ENCODE measurements at places on chromosomes 3 and 15.

DNA sequence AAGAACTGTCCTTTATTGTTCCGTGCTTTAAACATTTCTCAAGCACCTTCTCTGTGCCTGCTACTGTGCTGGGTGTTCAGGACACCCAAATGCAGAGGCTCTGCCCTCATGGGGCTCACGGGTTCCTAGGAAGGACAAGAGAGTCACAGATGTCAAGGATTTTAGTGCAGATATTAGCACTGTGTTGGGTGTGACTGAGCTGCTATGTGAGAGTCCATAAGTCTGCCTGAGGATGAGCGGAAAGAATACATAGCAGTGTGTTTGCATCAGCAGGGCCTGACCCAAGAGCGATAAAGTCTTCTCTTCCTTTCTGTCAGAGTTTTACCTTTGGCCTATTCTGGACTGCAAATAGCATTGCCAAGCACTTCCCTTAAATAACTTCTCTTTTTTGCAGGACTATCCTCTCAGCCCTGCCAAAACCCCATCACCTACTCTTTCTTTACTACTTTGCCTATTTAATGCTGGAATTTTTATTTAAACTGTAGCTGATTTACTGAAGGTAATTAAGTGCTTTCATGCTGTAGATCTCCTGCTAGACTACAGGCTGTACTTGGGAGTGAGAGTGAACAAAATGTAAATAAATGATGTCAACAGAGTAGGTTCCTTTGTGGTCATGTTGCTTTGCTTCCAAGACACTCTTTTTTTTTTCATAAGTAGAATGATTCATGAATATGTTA is 459.4 kb upstream of the TPRG1 start:
- peak; percentile 4 for DNase-seq

DNA sequence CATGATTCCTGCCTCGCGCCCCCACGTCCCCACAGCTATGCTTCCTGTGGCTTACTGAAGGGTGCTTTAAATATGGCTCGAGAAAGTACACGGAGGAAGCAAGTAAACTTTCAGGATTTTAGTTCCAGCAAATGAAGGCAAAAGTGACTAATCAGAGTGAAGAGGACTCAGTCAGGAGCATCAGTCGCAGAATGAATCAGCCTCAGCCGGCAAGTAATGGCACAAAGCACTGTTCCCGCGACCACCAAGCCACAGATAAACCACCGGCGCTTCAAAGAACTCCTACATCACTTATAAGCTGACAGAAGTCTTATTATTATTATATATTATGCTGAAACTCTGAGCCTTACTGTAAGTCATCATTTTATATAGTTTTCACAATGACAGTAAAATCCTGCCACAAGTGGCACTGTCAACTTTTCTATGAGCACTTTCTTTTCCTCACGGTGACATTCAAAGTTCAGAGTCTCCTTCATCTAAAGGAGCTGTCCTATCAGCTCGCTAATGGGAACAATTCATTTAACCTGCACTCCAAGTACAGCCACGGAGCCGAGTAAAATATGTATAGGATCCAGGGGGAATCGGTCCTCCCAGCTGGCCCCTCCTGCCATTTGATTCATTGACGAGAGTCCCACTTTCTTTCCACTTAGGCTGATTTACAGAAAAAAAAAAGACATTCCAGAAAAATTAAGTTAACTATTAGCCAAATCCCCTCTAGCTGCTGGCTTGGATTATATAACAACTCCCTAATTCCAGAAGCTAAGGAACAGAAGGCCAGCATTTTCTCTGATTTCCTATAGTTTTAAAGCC is 217.0 kb upstream of the ICE2 start:
- DNase-seq = no peak

DNA sequence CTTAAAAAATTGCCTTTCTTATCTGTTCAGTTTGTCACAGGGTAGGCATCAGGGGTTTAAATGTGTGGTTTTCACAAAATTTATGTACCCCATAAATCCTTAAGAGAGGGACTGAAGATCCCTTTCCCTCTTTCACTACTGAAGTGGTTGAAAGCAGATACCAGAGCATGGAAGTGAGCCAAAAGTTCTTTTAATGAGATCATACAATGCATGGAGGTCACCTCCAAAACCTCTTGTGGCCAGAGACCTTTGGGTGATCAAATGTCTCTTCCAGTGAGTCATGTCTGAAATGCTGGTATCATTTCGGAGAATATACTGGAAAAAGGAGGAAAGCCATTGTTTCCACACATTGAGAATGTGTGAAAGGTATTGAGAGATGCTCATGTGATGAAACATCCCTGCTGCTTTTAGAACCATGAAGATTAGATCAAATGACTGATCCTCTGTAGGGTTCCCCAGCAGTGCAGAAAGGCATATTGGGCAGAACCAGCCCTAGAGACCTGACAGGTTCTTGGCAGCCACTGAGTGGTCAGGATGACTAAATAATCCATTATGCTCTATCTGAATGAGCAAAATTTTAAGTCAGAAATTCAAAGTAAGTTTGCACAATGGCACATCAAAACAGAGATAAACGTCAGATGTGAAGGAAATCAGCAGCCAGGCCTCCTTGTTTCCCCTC is 165.8 kb upstream of the SLC2A2 start:
- peak; percentile 49 for DNase-seq

DNA sequence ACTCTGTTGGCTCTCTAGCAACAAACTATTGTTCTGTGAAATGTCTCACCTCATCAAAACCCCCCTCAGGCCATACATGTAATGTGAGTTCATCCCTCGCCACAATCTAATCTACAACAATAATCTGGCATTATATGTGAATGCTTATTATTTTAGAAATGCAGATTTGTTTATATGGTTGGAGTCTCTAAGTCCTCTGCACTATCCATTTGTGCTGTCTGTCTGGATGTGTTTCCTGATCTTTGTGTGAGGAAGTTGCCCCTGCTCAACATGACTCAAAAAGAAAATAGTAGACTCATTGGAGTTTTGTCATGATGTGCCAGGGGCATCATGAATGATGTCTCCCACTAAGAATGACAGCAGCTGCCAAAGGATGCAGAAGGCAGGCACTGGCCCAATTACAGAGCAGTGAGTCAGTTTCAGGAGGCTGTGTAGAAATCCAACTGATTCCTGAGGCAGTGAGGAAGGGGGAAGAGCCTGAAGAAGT is 161.6 kb upstream of the PDZRN3 start:
- DNase-seq = no peak

DNA sequence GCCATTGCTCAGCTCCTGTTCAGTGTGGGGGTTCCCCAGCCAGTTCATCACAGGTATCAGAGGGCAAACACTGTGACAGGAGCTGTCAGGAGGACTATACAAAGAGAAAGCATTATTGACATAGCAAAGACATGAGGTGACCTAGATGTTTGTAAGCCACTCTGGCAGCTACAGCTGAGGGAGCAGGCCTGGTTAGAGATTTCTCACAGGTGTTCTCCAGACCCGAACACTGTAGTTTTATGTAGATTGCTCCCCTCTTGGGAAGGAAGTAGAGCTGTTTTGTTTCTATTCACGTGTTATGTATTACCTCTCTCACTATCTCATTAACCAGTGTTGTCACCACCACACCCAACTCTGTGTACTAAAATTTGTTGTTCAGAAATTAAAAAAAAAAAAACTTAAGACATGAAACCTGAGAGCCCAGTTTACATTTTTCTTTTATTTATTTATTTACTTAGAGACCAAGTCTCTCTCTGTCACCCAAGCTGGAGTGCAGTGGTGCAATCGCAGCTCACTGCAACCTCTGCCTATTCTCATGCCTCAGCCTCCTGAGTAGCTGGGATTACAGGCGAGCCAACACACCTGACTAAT is 123.7 kb downstream of the RBPMS2 start:
- DNase-seq = peak; percentile 85

DNA sequence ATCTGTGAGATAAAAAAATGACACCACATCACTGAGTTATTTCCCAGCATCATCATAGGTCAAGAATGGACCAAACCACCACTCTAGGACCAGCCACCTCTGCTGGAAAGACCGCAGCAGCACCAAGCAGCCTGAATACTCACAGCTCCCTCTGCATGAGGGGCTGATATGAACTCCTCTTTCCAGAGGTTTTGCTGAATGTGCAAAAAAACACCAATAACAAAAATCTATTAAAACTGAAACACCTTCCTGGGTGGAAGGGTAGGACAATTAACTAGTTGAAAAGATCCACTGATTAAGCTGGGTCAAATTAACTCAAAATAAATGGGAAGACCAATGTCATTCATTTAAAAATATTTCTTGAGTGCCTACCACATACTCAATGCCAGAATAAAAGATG is 28.9 kb upstream of the KCNMB3 start:
- DNase-seq = no peak

DNA sequence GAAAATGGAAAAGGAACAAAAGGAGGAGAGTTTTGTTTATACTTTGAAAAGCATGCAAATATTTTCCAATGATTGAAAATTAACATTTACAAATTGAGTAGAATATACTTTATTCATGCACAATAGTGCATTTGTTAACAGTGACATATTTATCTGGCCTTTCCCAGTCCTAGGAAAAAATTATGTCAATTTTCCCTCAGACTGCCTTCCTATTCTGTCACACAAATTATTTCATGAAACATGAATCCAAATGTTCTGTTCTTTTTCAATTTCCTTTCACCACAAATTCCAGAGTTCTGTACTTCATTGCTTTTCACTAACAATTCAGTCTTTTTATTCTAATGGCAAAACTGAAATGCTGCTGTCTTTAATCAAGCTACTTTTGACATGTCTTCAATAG is 945.1 kb downstream of the ROBO1 start:
- no peak for DNase-seq

DNA sequence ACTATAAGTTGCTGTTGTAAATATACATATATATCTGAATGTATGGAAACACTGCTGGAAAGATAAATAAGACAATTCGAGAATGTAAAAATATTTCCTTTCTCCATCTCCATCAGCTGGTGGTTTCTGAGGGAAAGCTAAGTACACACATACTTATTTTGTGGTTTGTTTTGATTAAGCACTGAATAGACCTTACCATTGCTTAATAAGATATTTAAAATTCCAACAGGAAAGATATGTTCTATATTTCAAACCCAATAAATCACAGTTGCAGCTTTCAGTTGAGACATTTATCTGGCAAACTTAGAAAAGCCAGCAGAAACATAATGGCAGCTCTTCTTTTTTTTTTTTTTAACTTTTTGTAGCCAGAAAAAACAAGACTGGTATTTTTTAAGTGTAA is 160.4 kb downstream of the VGLL3 start:
- DNase-seq = no peak

DNA sequence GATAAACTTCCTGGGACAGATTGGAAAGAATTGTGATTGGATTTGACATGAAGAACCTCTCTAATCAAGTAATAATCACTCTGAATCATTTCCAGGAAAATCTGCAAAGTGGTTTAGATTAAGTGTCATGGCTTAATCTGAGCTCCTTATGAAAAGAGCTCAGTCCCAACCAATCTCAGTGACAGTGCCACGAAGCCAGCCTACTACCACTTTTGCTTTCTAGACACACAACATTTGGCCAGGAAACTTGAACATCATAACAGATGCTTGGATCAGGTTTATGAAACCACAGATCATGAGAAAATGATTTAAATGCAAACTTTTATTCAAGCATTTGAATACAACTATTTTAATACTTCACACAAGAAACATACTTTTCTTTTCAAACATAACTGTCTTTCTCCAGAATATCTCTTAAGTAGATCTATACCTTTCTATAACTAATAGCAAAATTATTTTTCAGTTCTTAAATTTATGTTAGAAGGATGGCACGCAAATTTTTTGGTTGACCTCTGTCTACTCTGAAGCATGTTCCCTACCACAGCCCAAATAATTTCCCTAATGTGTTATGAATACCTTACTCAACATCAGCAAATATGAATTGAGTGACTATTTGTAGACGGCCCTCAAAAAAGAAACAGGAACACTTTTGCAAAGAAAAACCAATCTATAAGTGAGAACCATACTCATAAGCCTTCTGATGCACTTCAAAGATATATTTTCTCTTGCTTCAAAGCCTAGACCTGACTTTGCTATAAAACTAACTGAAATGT is 495.0 kb upstream of the ZNF385D start:
- no peak for DNase-seq

DNA sequence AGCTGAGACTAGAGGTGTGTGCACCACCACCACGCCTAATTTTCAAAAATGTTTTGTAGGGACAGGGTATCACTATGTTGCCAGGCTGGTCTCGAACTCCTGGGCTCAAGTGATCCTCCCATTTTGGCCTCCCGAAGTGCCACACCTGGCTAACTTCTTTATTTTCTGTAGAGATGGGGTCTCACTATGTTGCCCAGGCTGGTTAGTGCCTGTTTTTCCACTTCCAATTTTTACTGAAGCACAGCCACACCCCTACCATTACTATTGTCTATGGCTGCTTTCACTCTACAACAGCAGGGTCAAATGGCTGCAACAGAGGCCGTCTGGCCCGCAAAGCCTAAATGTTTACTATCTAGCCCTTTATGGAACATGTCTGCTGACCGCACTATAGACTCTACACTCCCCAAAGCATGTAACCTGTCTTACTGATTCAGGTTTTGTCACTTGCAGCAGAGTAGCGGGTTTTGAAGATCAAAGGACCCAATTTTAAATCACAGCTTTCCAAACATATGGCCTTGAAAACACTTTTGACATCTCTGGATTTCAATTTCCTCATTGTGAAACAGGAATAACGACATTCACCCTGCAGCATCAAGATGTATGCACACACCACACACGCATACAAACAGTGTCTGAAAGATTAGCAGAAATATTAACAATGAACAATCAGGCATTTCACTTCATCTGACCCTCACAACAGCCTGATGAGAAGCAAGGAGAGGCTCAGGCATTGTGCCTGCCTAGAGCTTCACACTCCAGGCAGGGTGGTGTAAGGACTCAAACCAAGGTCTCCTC is 46.1 kb downstream of the SCAP start:
- no peak for DNase-seq

DNA sequence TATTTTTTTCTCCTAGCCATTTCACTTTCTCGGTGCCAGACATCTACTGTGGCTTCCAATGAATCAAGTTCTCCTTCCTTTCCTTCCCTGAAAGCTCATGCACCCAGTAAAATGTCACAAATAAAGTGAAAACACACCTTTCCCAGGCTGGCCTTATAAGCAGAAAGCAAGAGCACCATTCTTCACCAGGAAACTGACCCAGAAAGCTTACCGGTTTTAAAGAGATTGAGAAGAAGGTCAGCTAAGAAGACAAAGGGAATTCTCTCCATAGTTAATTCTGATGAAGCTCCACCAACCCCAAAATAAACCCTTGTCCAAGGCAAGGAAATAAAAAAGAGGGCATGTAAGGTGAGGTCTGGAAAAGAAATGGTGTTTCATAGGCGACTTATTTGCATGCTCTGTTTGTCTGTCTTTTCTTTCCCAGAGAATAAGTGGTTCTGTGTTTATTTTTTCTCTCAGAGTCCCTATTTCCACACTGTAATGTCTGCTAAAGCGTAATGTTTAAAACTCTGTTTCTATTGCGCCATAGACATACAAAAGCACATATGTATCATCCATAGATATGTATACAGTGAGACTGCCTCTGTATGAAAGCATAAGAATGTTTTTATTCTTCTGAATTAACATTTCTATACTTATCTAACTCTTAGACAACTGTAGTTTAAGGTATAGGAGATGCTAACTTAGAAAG is 2.8 kb downstream of the LSAMP start:
- DNase-seq = peak; percentile 22

GRCh38 chr3:39187372-39188155 is 4.8 kb downstream of the XIRP1 start:
- DNase-seq = no peak

- DNase-seq = no peak
Observed at GRCh38 chr3:15361494-15362214, 29.3 kb upstream of the SH3BP5 start.
